T-helper 9 cell (primary cell): ENCODE measurements at places on chromosomes 2 and 18.

GRCh38 chr2:136113209-136113971 lies 4.6 kb downstream of the CXCR4 start:
- no peak for DNase-seq

GRCh38 chr2:130808482-130809268 lies 28.0 kb upstream of the ARHGEF4 start:
- DNase-seq = no peak

DNA sequence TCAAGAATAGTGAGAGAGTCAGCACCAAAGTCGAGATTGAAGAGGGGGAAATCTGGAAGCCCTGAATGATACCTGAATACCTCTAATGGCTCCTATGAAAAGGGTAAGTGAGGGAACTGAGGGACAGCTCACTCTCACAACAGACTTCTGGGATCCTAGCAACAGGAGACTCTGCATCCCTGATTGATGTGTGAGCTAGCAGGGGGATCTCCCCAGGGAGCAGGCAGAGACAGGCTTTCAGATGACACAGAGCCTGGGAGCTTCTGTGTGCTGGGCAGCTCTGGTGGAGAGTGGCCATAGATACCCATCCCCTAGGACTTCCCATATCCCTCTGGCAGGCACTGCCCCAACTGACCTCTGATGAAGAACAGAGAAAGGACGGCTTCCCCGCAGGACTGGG lies 206.2 kb downstream of the EXOC6B start:
- DNase-seq = no peak

GRCh38 chr18:49020621-49021021 lies 69.9 kb upstream of the SMAD7 start:
- no peak for DNase-seq

DNA sequence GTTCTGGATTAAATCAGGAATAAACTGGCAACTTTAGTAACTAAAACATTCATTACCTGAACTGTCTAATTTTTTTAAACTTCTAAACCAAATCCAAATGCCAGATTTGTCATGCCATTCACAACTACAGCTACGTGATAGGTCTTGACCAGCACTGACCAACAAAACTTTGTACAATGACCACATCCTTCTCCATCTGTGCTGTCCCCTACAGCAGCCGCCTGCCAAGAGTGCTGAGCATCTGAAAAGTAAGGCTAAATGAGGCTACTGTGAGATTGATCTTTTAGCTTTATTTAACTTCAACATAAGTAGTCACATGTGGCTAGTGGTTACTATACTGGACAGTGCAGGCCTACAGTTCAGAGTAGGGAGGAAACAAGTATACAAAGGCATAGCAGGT lies 7.6 kb downstream of the FAM168B start:
- no peak for DNase-seq

DNA sequence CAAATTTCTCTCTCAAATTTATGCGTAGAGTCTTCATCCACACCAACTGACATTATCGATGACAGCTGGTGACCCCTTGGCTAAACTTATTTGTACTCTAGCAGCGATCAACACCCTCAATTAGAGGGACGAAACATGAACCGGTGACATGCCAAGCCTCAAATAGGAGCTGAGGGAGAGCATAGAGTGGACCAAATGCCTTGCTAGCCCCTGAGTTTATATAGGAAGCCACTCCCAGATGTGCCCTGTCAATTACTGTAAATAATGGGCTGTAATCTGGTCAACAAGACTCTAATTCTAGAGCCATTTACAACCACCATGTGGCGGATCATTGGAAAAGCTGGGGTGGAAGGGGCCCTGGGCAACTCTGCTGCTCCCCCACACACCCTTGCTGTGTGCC lies 47.6 kb upstream of the FHL2 start:
- DNase-seq = no peak

- DNase-seq = no peak
These were observed 4.1 kb upstream of the SNED1 start for GRCh38 chr2:240994171-240994896.

GRCh38 chr2:168697668-168698121 lies 104.7 kb upstream of the NOSTRIN start:
- DNase-seq = no peak

- no peak for DNase-seq
These were observed 139.1 kb downstream of the CYP26B1 start for GRCh38 chr2:72008608-72009007.

DNA sequence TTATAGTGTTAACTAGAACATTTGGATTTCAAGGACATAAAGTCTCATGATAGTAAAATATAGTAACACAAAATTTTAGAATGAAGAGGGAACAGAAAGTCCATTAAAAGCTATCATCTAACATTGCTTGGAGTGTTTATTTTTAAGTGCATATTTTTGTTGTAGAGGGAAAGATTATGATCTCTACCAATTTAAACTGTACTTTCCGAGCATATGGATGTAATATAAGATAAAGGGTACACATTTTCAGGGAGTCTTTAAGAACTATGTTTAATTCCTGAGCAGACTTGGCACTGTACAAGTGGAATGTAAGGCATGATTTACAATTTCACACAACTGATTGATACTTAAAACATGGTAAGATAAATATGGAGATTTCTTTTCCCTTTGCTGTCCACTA lies 34.2 kb upstream of the ZNF804A start:
- no peak for DNase-seq

DNA sequence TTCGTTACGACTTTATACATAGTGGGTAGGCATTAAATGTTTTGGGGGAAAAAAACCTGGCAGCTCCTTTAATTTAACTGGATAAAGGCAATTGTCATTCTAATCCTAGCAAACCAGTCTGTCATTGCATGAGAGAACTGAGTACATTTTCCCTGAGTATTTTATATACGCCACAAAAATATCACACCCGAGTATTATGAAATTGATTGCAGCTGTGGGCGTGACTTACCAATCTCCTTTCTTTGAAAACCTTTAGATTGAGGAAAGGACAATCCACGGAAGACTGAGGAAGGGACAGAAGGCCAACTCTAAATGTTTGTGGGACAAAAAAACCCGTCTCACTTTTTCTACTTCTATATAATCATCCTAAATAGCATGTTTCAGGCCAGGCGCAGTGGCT lies 9.0 kb downstream of the TM4SF20 start:
- DNase-seq = no peak
